Hypothalamus (tissue), 51 donors: ENCODE measurements at places on chromosomes 1 and 21.

- no peak for DNase-seq
Observed at GRCh38 chr1:33420870-33421775, 9.8 kb downstream of the PHC2 start.

DNA sequence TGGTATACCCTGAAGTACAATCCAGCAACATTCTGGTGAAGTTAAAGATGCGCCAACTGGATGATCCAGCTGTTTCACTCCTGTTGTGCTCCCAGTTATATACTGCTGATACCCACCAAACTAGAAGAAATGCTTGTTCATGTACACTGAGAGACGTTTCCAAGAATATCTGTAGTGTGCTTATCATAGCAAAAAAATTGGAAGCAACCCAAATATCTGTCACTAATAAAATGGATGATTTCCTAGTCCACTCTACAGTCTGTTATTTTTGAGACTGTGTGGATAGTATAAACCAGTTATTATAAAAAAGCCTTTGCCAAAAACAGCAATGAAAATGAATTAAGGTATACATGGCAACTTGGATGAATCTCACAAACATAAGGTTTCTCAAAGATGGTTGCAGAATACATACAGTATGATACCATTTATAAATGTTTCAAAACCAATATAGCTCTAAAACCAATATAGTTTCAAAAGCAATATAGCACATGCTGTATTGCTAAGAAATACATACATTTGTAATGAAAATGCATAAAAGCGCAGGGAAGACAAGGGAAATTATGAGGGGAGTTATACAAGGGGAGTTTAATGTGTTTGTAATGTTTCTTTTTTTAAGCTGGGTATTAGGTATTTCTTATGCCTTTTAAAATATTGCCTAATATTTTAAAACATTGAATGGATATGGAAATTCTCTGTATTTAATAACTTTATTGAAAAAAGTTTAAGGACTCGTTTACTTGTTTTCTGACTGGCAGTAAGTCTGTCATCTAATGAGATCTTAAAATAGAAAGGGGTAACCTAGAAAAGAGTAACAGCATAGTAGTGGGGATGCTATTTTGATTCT lies 36.5 kb downstream of the GPSM2 start:
- DNase-seq: no peak

GRCh38 chr1:15975805-15976680 lies at the start of gene ZBTB17:
Gene ZBTB17 (minus strand): TSS chr1:15976101. CDS start chr1:15948495, 27,606 bp downstream.
- DNase-seq: peak; percentile 57

GRCh38 chr1:199242147-199242546 lies 603.3 kb downstream of the PTPRC start:
- DNase-seq: no peak

DNA sequence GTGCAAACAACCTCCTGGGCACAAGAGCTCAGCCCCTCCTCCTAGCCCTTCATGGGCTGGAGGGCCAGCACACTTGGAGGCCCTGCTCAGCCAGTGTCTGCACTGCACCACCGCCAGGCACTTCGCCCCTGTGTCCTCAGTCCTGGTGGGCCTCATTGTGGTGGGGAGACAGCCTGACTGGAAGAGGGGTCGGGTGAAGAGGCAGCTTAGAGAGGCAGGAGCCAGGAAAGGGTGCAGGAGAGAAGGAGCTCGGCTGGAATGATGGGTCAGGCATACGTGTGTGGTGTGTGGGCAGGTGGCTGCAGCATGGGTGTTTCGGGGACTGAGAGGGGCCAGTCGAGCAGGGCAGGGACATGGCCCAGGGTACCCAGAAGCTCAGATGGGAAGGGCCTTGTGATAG lies 4.1 kb downstream of the WNT3A start:
- no peak for DNase-seq

- DNase-seq: no peak
Observed at GRCh38 chr1:222283147-222283768, 264.6 kb downstream of the HHIPL2 start.

DNA sequence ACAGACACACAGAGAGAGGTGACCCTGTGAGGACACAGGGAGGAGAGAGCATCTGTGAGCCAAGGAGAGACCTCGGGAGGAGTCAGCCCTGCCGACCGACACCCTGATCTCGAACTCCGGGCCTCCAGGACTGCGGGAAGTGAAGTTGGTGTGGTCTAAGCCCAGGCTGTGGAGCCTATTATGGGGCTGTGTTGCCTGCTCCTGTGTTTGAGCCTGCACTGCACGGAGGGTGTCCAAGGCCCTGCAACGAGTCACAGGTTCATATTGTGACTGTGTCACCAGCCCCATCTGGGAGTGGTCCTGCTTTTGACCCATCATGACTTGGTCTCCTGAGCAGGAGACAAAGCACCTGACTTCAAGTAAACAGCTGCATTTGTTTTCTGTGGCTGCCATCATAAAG lies 186.0 kb upstream of the AJAP1 start:
- DNase-seq: no peak

DNA sequence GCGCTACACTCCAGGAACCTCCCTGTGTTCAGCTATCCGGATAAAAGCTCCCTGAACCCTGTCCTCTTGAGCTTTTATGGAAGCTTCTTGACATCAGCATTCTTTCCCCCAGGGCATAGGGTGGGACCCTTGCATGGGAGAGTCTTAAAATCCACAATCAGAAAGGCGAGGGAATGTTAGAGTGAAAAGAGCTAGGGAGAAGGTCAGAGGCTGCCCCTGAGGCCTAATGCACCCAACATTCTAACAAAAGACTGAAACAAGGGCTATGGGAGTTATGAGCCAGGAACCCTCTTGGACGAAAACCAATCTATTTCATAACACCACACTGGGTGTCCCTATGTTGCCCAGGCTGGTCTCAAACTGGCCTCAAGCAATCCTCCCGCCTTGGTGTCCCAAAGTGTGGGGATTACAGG lies 36.7 kb downstream of the NEK2 start:
- DNase-seq: no peak

DNA sequence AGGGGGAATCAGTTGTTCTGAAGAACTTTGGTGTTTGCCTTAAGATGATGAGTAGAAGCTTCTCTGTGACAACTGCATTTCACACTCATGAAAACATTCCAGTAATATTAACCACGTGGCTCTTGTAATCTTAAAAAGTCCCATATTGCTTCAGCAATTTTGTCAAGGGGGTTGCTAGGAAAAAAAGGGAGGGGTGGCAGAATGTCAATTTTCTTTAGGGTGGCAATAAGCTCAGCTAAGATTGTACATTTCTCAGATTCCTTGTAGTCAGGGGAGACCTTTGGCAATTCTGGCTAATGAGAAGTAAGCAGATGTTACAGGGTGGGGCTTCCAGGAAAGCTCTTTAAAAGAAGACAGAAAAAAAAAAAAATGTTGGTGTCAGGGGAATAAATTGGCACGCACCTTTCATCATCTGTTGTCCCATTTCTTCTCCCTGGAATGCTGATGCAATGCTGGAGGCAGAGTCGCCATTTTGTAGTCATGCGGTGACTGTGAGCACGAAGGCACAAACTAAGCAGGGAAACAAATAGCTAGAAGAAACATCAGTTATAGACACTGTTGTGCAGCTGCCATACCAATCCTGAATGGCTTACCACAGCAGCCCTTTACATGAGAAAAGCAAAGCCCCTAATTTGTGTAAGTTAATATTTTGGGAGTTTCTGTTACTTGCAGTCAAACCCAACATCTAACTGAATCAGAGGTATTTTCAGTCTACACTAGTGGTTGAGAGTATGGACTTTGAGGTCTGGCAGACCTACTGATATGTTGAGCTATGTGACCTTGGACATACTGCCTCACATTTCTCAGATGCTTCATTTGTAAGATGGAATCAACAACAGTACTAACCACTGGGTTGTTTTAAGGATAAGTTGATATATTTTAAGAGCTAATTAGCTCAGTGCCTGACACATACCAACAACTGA lies 56.1 kb upstream of the MRPS6 start:
- no peak for DNase-seq

DNA sequence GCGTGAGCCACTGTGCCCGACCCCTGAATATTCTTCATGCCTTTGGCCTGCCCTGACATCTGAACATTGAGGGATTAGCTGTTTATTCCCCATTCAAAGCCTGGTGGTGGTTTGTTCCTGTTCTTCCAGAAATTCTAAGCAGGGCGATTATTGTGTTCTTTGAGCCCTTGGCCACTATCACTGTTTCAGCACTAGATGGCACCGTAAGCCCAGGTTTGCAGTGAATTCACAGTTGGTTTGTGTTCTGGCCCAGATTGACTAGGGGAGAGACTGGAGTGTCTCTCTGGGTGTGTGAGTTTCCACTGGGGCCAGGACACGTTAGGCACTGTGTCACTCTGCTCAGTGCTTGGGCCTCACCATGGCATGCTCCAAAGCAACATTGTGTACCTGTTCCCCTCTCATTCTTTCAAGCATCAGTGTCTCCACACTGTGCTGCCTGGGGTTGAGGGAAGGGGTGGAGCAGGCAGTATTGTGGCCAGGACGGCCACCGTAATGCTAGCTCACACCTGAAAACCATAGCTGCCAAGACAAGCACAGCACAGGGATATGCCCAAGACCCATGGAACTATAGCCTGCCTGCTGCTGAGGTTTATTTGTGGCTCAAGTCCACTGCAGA lies 52.7 kb downstream of the PKN2 start:
- DNase-seq: no peak

GRCh38 chr1:214216779-214217178 lies 64.2 kb upstream of the SMYD2 start:
- DNase-seq: no peak

GRCh38 chr1:161096530-161096929 lies 1.6 kb upstream of the KLHDC9 start:
- DNase-seq: no peak

- no peak for DNase-seq
Observed at GRCh38 chr1:181676269-181676668, 193.0 kb downstream of the CACNA1E start.
